ENCODE measurements at places on chromosomes 1 and 21.

- no peak for DNase-seq
Measured at GRCh38 chr1:93636712-93637111, 44.9 kb downstream of the BCAR3 start.

DNA sequence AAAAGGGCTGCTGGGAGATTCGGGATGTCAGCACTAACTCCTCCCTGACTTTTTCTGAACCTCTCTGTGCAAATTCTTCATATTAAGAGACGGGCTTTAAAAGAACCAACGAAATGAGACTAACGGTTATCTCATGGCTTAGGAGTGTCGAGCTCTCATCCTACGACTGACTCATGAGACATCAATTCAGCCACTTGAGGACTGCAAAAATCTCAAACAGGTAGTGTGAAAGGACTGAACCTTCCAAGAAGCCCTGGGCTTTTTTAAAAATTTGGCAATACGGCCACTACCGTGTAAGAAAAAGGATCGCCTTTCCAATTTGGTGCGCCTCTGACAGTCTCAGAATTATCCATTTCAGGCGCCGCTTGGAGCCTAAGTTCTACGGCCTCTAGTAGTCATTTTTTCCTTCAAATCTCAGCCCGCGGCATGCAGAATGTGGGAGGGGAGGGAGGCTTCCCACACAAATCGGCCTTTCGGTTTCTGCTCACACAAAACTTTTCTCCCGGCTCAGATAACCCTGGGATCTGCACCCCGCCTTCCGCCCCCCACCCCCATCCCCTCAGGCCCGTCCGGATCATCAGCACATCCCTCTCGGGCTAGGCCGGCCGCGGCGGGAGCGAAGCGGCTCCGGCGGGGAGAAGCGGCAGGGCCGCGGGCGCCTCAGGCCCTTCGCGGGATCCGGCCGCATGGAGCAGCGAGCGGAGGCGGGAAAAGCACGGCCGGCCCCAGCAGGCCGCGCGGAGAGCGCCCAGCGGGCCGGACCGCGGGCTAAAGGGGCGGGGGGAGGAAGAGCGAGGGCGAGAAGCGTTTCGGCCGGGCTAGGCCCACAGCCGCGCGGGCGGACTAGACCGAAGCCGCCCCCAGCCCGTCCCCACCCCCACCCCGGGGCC is 618 bp downstream of the HNRNPR start:
- DNase-seq = no peak

- DNase-seq = no peak
Measured at GRCh38 chr1:177301425-177302124, 130.8 kb downstream of the BRINP2 start.

DNA sequence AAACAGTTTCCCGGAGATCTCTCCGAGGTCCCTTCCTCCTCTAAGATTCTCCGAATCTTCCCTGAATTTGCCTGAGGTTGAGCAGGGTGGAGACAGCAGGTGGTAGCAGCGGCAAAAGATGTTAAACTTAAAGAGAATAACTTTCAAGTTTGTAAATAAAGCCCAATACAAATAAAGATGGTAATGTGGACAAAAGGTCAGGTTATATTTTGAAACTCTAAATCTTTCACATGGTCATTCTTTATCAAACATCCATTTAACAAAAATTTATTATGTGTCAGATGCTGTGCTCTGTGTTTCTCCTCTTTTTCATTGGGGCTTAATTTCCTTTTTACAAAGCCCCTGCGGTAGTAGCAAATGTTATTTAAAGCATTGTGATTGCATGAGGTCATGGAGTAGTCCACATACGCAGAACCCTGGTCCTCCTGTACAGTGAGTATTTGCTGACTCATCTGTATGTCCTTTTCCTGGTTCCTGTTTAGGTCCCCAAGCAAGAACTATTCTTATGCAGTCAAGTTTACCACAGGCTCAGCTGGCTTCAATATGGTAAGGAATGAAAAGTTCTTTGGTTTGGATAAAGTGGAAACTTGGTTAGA is 119.2 kb downstream of the ITSN1 start:
- no peak for DNase-seq

- no peak for DNase-seq
Measured at GRCh38 chr1:47797575-47797974, 199.6 kb downstream of the TRABD2B start.

DNA sequence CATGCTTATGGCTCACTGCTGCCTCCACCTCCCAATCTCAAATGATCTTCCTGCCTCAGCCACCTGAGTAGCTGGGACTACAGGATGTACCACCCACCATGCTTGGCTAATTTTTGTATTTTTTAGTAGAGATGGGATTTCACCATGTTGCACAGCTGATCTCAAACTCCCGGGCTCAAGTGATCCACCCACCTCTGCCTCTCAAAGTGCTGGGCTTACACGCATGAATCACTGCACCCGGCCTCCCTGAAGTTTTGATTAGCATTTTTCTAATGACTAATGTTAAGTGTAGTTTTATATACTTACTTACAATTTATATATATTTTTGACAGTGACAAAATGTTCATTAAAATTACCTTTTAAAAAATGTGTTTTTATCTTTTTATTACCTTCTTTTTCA is 41.1 kb downstream of the ZNF678 start:
- DNase-seq = no peak

- peak; percentile 6 for DNase-seq
Measured at GRCh38 chr1:160625321-160625720, 21.5 kb downstream of the SLAMF1 start.

DNA sequence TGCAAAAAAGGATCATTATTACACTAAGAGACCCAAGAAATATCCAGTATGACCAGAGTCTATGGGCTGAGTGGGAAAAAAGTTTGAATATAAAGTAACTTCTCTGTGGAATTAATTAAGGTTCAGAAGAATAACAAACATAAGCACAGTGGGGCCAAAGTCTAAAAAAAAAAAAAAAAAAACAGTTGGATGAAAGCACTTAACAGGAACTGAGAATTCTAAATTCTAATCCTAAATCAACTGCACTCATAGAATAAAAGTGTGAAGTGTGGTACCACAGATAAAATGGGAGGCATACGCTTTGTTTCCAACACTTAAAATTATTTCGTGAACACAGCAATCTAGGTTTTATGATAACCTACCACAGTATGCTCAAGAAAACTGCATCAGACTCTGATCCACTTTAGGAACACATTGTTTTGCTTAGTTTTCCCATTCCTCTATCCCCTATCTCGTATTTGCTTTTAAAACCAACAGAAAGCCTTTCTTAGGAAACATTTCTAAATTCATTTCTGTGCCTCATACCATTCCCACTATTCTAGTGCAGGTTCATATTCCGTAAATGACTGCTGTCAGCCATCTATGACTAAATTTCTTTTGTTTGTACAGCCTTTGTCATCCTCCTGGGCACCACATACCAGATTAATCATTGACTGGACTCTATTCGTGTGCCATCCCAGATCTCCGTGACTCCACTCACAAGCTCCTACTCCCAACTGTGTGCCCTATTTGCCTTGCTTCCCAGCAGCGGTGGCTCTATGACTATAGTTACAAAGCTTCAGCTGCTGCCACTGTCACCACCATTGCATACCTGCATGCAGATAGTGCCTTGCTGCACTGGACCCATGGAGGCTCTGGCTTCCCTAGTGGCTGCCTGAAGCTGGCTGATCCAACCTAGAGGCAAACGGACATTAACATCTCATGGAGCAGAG is 24.9 kb downstream of the CHML start:
- DNase-seq = no peak

DNA sequence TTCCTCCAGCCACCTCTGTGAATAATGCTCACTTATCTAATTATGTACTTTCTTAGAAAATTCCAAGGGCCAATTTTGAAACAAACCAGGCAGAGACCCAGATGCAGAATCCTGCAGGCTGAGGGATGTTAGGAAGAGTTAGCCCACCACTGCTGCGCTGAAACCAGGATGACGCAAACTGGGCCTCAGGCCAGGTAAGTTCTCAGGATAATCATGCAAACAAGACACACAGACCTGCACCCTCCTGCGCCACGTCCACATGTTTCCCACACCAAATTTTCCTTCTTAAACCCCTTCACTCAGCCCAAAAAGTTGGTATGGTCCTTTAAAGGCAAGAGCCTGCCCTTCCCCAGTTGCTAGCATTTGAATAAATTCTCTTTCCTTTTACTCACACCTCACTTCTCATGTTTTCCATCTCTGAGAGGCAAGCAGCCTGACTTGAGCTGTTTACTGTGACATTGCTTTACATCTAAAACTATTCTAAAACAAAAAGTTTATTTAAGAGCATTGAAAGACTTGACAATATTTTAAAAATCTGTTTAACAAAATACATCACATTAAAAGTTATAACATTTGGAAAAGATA is 887.1 kb downstream of the LRRIQ3 start:
- DNase-seq = no peak

DNA sequence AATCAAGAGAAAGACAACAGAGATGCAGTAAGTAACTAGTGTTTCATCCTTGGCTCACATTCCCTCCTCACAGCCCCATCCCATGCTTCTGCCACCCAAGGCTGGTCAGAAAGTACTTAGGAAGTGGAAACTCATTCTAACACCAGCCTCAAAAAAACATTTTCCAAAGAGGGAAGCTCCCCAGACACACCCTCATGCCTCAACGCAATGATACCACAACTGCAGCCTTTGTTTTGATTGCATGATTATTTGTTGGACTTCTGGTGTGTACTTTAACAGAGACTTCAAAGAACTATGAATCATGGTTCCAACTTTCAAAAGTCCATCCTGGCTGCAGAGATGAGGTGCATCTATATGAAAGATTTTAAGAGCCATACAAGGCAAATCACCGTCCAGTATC is 45.2 kb upstream of the KCNA3 start:
- DNase-seq = no peak

DNA sequence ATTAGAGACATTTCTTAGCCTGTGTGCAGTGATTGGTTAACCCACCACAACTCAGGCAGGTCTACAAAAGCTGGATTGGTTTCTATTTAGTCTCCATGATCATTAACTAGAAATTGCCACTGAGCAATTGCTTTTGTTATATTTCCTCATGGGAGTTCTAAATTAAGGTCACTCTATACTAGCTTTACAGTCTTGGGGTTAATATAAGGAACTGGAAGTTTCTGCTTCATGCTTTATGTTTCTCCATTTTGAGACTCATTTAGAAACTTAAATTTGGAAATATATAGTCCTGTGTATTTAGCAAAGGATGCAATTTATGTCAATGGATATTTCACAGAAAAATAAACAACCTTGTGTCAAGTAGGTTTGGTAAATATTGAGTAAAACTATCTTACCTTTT is 137.5 kb downstream of the HLX start:
- DNase-seq = no peak

DNA sequence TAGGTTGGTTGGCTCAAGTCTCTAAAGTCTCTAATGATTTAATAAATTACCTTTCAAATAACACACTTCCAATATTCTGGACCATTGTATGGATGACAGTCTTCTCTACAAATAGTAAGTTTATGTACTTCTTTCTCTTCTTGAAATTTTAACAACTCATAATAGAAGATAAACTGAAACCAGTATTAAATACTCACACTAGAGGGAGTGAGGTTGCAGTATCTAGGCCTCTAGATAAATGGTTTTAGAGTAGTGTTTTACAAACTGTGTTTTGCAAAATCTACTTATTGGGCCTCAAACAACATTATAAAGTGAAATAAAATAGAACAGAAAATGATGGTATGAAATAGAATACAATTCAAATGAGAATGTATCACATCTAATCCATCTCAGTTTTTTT is 479.9 kb upstream of the BRINP3 start:
- DNase-seq = no peak

DNA sequence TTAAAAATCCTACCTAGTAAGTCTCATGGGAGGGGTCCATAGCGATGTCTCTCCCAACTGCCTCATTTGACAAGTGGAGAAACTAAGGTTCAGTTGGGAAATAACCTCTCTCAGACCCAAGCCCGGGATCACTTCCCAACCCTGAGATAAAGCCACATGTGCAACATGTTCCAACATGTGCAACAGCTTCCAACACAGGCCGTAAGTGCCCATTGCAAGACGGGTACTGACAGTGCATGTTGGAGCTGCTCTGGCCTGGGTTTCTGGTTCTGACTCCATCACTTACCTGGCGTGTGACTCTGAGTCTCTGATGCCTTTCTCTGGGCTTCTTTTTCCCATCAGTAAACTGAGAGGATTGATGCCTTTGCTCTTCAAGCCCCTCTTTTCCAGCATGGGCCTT is 38.0 kb upstream of the FOXO6 start:
- no peak for DNase-seq

GRCh38 chr1:41607808-41608207 is 123.3 kb upstream of the EDN2 start:
- no peak for DNase-seq

DNA sequence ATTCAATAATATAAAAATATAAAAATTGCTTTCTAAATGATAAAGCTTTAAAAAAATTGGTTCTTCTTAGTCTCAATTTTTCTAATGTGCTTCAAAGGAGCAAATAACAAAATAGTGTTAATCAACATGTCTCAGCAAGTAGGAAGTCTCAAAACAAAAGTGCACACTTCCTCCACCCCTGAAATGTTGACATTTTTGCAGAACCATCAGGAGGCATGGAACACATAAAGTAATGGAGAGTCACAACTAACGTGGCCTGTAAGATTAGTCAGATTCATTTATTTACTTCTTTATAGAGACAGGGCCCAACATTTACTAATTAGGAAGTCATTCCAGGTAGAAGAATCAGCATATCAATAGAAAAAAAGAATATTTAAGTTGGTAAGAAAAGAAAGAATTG is 34.9 kb upstream of the FMO2 start:
- no peak for DNase-seq

GRCh38 chr1:92784021-92784638 is 778 bp downstream of the EVI5 start:
- DNase-seq = no peak

- no peak for DNase-seq
Measured at GRCh38 chr1:206854401-206855129, 10.9 kb upstream of the IL20 start.

DNA sequence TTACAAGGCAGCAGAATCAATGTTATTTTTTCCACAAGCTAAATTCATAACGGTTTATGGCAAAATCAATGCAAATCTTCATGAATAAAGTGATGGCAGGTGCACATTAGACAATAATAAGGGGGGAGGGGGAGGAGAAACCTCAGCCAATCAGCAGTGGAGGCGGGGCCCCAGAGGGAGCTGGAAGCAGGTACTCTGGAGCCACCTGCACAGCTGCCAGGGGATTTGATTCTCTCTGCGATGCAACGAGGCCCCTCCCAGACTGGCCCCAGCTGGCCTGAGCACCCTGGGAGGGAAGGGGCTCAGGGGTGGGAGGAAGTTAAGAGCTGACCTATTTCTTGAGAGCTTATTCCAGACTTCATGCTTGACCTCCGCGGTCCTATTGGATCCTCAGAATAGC is 127.8 kb upstream of the IGSF21 start:
- DNase-seq = no peak

DNA sequence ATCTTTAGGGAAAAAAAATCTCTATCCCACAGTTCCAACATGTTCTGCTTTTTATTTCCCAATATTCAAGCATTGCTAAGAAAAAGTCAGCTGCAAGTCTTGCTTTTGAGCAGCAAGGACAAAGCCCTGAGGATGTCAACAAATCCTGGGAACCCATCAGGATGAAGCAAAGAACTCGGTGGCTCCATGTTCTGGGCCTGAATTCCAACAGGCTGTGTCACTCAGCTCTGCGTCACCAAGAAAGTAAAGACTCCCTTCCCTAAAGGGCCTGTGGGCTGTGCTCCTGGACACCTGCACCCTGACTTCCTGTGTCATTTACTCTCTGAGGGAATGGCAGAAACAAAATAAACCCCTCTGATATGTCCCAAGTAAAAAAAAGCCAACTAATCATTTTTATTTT is 95.5 kb downstream of the TIAM1 start:
- no peak for DNase-seq

GRCh38 chr1:167165948-167166689 is 54.6 kb upstream of the POU2F1 start:
- DNase-seq = peak; percentile 73

GRCh38 chr1:34688006-34688741 is 66.7 kb upstream of the GJB5 start:
- no peak for DNase-seq
